ENCODE measurements at places on chromosomes 6 and 20. TPM values are rescaled to one million over a fixed set of nuclear protein-coding genes. Genes with fewer than 3 reads are reported as not detected.
A peak's percentile ranks its signal among the peaks of the same experiment; 100 is the strongest.

TBP gene
- total RNA-seq, result 14.2 TPM

DNA sequence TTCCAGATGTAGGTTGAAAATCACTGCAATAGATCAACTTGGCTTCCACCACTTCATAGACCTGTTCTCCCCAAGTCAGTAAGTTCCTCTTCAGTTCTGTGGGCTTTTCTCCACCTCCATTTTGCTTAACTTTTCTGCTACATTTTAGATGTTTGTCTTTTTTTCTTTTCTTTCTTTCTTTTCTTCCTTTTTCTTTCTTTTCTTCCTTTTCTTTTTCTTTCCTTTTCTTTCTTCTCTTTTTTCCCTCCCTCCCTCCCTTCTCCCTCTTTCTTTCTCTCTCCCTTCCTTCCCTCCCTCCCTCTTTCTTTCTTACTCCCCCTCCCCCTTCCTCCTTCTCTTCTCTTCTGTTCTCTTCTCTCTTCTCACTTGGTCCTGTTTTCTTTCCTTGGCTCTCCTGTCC, 6.9 kb upstream of the FAM8A1 start:
- no peak for ATAC-seq

DNA sequence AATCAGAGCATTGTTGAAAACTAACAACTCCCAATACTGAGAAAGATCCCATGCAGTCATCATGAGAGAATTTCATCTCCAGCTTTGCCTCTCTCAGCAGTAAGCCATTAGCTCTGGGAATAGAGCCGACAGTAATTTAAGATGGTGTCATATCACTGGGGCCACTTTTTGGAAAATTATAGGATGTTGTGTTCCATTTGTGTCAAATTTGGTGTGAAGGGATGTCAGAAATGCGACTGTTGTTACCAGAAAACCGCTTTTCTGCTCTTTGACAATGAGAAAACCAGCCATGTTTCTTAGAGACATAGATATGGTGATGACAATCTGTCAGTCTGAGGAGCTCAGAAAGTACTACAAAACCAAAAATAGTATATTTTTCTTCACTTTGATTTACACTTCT, 106.3 kb upstream of the KHDRBS2 start:
- no peak for ATAC-seq

TNFRSF6B gene
- 10.9 TPM for total RNA-seq

- no peak for ATAC-seq
Measured at GRCh38 chr20:48949304-48950170, 28.0 kb downstream of the ARFGEF2 start.

GRCh38 chr6:7900621-7901020, 10.0 kb downstream of the TXNDC5 start:
- no peak for ATAC-seq

DNA sequence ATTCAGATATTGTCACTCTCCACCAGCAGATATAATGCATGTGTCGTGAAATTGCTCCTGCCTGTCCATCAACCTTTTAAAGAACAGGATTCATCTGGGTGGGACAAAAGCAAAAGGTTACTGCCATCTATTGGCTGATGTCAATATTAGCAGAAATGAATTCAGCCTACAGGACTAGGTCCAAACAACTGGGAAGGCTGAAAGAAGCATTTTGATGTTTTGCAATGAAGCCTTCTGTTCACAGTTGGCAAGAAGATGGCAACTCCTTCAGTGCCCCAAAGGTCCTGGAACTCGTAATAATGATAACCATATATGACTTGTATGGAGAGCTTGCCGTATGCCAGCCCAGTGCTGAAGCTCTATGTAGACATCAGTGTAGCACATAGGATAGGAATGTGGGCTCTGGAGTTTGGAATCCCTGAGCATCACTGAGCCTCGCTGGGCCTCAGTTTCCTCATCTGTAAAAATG, 7.5 kb downstream of the BCAS1 start:
- ATAC-seq, result peak; percentile 46

- ATAC-seq, result no peak
Measured at GRCh38 chr6:145561095-145562072, 173.9 kb downstream of the EPM2A start.

- ATAC-seq, result no peak
Measured at GRCh38 chr6:71031912-71032311, 75.1 kb upstream of the B3GAT2 start.
